Choroid plexus epithelial cell (primary cell): ENCODE measurements at places on chromosomes 12 and 14.

GRCh38 chr14:77950371-77951063 lies 150.6 kb downstream of the ADCK1 start:
- peak; percentile 8 for DNase-seq

DNA sequence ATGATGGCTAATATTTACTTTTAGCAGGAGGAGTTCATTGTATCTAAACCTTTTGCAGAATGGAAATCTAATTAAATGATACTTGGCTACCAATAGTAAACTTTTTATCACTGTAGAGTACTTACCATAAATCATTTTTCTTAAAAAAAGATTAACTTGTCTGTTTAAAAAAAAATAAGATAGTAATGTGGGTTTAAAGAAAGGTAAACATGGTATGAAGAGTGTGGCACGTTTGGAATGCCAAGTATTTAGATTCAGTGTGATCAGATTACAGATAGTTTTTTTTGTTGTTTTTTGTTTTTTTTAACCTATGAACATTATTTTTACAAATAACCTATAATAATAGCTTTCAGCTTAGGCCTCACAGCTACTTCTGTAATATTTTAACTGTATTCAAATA lies 25.8 kb downstream of the KTN1 start:
- DNase-seq = peak; percentile 65

GRCh38 chr12:127297327-127297726 lies 969.6 kb upstream of the TMEM132C start:
- no peak for DNase-seq

- DNase-seq = no peak
These were observed 99.1 kb upstream of the NRXN3 start for GRCh38 chr14:78071016-78071549.

GRCh38 chr12:109949089-109949488 lies 47.1 kb downstream of the GIT2 start:
- DNase-seq = peak; percentile 77

DNA sequence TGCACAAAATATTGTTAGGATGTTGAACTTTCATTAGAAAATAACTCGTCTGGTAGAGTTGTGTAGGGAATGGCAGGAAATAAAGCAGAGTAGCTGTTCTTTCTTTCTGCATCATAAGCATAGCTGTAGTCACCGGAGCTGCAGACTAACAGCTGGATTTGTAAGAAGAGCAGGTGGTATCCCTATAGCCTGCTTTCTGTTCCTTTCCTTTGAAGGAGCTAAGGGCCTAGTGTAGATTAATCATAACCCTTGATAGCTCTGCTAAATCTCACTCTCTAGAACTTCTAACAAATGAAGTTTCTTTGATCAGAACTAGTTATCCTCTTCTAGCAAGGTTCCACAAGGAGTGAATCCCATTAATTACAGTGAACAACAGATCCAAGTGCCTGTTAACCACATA lies 3.5 kb downstream of the LMO3 start:
- no peak for DNase-seq

GRCh38 chr12:88553941-88554658 lies 26.2 kb downstream of the KITLG start:
- peak; percentile 97 for DNase-seq

GRCh38 chr14:37707716-37708115 lies 112.3 kb downstream of the TTC6 start:
- no peak for DNase-seq

DNA sequence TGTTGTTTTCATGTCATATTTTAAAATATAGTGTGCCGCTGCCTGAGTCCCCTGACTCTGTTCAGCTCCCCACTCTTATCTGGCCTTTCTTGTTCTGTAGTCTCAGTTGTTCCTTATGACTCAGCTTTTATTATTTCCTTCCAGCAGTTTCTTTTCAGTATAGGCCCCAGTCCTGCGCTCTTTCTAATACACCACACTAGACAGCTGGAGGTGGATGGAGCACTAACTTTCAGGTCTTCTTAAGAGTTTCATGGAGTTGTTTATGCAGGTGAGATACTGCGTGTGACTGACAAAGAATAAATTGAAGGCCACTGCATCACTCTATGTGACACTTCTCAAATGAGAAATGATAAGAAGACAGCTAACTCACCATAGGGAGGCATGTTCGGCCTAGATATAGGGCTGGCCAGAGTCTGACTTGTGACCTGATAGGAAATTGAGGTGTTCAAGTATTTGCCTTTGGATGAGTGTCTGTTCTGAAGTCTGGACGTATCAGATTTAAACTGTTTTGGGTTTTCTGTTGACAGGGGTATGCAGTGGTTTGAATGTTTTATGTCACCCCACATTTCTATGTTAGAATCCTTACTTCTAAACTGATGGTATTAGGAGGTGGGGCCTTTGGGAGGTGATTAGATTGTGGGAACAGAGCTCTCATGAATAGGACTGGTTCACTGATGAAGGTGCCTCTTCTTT lies 60.8 kb upstream of the CLMN start:
- no peak for DNase-seq

- DNase-seq = peak; percentile 1
These were observed 531.3 kb downstream of the GALC start for GRCh38 chr14:87461704-87462103.

DNA sequence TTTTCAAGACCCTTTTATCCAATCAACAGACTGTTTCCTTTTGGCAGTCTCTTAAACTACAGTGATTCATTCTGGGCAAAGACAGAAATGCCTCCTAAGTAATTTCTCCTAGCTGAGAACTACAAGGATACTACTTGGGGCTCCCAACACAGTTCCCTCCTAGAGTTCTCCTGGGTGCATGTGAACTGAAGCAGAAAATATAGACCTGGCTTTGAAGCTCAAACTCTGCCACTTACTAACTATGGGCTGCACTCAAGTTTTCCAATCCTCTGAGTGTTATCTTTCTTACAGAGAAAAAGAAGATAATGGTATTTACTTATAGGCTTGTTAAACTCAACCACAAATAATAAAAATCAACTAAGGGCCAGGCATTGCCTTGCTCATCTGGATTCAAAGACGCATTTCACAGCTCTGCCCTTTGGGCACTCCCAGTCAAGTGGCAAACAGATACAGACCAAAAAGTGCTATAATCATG lies 97.6 kb downstream of the EFCAB11 start:
- DNase-seq = peak; percentile 44

GRCh38 chr14:102574281-102575159 lies 17.9 kb upstream of the RCOR1 start:
- DNase-seq = no peak

- no peak for DNase-seq
These were observed 157.3 kb upstream of the TMEM132C start for GRCh38 chr12:128109636-128110035.

- DNase-seq = no peak
These were observed 33.0 kb downstream of the SPATS2 start for GRCh38 chr12:49400304-49400703.

- DNase-seq = no peak
These were observed 19.4 kb downstream of the HHIPL1 start for GRCh38 chr14:99664058-99664936.

GRCh38 chr12:100234166-100234565 lies 32.7 kb downstream of the DEPDC4 start:
- DNase-seq = peak; percentile 54

DNA sequence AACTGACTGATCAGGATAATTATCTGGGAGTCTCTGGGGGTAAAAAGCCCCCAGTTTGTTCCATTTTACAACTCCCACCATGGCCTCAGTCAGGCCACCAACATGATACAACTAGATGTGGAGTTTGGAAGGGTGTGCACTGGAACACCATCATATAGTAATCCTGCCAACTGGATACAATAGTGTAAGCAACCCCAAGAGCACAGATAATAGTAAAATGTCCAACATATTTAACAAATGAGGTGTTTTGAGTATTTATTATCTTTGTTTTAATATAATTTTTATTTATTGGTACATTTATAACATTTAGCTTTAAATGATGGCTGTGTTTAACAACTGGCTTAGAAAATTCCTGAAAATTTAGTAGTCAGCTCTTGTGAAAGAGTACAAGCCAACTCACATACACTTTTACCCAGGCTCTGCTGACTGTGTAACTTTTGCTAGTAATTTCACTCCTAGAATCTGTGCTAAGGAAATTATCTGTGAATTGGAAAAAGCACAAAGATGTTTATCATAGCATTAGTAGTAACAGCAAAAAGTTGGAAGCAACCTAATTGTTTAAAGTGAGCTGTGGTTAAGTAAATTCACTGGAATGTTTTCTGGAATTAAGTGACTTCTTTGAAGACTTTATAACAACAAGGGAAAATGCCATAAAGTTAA lies 196.8 kb downstream of the RAD51B start:
- peak; percentile 68 for DNase-seq

GRCh38 chr12:69150083-69150795 lies 89.1 kb upstream of the CPSF6 start:
- DNase-seq = no peak

GRCh38 chr12:585062-586061 lies 77.9 kb downstream of the NINJ2 start:
- DNase-seq = no peak

- DNase-seq = no peak
These were observed 42.2 kb downstream of the PAH start for GRCh38 chr12:102874819-102875218.

DNA sequence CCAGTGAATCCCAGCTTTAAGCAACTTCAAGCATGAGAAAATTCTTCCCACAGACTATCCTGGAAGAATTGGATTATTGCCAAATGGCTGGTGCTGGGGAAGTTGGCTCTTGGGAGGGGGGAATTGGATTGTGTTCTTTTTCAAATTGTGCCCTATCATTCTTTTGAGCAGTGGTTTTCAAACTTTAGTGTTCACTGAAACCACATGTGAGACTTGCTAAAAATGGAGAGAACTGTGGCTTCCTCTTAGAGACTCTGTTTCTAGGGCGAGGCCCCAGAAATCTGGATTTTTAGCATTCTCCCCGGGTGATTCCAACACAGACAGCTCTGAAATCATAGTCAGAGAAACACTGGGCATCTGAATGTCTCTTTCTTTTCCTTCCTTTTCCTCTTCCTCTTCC lies 14.3 kb upstream of the OTUB2 start:
- DNase-seq = no peak

DNA sequence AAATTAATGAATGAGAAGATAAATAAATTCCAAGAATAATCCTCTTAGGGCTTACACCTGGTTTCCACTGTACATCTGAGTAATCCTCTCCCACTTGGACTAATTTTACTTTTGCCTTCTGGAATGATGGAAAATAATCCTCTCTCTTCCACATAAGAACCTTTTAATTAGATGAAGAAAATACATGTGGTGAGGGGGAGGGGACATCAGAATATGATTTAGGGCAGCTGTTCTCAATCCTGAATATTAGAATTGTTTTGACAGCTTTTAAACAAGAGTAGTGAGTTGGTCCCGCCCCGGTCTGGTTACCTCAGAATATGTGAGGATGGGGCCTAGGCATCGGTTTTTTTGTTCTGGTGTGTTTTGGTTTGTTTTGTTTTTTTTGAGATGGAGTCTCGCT lies 51.5 kb downstream of the HECTD4 start:
- DNase-seq = no peak

GRCh38 chr14:81533212-81533535 lies 479 bp downstream of the SEL1L start:
- no peak for DNase-seq

DNA sequence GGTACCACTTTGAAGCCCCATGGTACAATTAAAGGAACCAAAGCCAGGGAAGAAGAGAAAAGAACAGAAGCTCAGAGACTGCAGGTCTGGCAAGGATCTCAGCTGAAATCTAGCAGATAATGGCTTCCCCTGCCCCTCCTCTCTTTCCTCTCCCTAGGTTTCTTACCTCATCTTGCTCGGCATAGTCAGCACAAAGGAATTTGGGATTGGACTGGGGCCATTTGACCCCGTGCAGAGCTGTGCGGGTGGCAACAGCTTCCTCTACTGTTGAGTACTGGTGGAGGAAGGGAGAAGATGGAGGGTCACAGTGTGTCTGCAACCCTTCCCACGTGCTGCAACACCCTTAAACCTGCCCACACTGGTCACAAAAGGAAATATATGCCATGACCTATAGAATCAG lies 4.7 kb upstream of the CDH24 start:
- peak; percentile 98 for DNase-seq

GRCh38 chr14:91751719-91752118 lies 19.8 kb upstream of the CATSPERB start:
- no peak for DNase-seq

DNA sequence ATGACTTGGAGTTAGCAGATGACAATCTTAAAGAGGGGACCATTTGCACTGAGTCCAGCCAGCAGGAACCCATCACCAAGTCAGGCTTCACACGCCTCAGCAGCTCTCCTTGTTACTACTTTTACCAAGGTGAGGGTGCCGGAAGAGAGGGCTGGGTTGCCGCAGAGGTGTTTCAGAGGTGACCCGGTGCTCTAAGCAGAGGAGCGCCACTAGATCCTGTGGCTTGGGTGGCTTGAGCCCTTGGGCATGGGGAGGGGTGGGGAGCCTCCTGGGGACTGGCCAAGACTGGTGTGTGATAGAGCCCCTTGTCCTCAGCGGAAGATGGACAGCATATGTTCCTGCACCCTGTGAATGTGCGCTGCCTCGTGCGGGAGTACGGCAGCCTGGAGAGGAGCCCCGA lies 17.7 kb downstream of the POP5 start:
- no peak for DNase-seq

GRCh38 chr12:102067574-102068258 lies 5.9 kb upstream of the WASHC3 start:
- peak; percentile 40 for DNase-seq

GRCh38 chr14:80434574-80435321 lies 223.4 kb upstream of the DIO2 start:
- peak; percentile 26 for DNase-seq

- no peak for DNase-seq
These were observed 42.2 kb upstream of the NAV3 start for GRCh38 chr12:77788231-77789168.

- no peak for DNase-seq
These were observed 115.7 kb downstream of the BEGAIN start for GRCh38 chr14:100471441-100472093.

GRCh38 chr14:101071493-101071906 lies 168.0 kb upstream of the RTL1 start:
- no peak for DNase-seq

- DNase-seq = no peak
These were observed 2.9 kb downstream of the LRP6 start for GRCh38 chr12:12263909-12264308.

DNA sequence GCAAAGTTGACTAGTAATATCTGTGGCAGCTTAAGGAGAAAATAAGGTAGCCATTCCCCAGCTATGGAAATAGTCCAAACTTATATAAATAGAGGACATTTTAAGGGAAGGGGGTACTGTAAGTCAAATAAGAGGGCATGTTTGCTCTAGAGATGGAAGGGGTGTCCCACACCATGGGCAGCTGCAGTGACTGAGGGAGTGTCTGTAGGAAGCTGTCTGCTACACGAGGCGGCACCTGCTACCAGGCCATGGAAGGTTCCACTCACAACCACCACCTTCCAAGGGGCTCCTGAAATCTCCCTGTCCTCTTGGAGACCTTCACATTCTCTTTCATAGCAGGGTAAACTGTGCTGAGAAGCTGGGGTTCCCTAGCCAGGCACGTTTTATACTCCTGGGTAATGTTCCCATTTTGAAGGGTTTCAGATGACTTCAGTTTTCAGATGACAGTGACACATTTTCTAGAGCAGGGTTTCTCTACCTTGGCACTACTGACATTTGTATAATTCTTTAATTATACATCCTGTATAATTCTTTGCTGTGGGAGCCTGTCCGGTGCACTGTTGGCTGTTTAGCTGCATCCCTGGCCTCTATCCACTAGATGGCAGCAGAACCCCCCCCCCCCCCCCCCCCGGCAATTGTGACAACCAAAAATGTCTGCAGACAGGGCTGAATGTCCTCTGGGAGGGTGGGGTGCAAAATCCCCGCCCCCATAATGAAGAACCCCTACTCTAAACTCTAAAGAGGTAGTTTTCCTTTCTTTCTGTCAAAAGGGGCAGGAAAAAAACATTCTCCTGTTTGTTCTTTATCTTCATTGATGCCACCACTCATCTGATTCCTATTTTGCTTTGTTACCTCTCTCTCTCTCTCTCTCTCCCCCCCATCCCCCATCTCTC lies 11.6 kb upstream of the SMCO2 start:
- peak; percentile 27 for DNase-seq
